ENCODE measurements at places on chromosomes 2 and 18.

DNA sequence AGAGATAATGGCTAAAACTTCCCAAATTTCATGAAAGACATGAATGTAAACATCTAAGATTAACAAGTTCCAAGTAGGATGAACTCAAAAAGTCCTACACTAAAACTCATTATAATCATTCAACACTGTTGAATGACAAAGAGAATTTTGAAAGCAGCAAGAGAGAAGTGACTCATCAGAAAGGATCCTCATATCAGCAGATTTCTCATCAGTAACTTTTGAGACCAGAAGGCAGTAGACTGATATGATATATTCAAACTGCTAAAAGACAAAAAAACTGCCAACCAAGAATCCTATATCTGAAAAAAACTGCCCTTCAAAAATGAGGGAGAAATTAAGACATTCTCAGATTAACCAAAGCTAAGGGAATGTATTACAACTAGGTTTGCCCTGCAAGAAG lies 130.6 kb upstream of the OTX1 start:
- DNase-seq = no peak

DNA sequence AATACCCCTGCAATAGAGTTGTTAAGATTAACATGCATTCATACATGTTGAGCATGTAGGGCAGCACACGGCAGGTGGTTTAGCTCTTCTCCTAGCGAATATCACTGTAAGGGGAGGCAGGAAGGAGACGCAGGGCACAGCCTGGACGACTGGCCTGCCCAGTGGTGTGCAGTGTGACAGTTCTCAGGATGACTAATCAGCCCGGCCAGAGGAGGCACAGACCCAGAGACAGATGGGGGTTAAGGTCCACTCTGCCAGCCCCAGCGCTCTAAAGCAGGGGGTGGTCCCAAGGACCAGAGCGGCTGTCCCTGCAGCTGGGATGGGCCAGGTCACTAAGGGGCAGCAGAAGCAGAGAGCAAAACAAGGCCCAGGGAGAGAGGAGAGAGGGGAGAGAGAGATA lies 63.7 kb downstream of the RNF152 start:
- DNase-seq = no peak

DNA sequence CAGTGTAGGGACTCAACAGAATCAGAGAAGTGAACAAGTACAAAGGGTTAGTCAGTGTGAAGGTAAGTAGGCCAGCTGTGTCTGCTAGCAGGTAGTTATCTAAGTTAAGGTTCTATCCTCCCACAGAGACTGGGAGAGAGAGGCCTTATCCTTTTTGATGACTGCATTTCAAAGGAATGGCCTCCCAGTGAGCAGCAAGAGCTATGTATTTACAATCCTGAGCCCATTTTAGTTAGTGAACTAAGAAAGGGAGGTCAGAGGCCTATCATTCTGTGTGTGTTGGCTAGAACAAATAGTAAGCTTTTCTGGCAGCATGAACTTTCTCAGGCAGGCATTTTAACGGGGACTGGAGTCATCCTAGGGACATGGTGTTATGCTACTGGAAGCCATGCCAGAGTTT lies 182.9 kb downstream of the VWC2L start:
- no peak for DNase-seq

DNA sequence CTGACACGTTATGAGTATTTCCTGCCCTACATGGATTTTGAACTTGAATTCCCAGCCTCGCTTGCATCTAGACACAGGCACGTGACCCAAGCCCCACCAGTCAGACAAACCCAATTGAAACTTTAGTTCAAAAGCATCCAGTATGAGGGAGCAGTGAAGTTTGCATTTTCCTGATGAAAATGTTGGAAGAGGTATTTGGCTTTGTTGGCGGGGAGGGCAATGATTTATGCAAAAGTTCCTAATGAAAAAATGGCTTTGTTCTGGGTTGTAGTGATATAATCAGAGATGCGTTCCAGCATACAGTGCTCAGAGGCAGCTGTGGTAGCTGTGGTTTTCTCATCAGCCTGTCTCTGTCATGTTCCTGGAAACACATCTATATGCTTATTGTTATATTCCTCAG lies 36.8 kb upstream of the CPS1 start:
- no peak for DNase-seq

DNA sequence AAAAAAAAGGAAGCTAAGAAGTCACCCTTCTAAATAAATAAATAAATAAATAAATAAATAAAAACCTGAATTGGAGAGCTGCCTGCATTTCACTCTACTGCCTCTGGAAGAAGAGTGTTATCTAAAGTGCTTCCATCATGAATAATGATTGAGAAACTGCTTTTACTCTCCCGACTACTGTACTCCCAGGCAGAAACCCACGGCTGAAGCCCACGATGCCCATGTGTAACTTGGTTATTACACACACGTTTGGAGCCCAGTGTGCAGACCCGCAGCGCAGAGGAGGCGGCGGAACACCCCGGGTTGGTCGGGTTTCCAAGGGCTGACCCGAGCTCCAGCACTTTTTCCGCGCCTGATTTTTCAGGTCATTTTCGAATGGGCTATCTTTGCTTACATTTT lies 697 bp upstream of the SPATS2L start:
- DNase-seq = peak; percentile 72

DNA sequence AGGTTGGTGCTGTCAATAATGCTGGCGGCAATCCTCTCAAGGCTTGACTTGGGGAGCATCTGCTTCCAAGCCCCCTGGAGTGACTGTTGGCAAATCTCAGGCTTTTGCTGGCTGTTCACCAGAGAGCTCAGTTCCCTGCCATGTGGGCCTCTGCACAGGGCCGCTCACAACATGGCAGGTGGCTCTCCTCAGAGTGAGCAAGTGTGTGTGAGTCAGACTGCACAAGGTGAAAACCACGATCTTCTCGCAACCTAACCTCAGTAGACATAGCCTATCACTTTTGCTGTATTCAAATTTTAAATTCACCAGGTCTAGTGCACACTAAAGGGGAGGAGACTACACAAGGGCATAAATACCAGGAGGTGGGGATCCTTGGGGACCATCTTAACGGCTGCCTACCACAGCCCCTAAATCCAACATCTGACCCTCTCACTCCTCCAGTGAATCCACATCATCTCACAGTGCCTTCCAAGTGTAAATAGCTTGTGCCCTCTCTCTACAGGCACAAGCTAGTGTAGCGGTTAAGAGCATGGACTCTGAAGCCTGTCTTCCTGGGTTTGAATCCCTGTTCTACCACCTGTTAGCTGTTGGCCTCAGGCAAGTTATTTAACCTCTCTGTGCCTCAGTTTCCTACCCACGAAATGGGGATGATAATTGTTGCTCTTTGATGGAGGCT lies 187.7 kb upstream of the CXCR4 start:
- DNase-seq = no peak

DNA sequence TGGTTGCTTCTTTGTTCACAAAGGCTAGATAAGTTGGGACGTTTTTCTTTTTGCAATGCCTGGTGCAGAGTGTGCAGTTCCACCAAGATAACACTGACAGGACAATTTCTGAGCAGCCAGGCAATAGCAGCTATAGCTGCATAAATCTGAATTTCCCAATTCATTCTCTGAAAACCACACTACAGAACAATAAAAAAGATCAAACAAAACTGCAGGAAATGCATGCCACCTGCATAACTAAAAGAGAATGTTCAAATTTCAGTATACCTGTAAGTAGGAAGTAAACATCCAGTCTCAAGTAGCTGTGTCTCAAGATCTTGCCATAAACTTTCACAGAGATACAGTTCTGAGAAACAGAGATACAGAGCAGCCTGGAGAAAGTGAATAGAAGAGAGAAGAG lies 5.3 kb upstream of the KCTD18 start:
- no peak for DNase-seq

GRCh38 chr2:195592105-195592504 lies 64.9 kb upstream of the SLC39A10 start:
- no peak for DNase-seq

DNA sequence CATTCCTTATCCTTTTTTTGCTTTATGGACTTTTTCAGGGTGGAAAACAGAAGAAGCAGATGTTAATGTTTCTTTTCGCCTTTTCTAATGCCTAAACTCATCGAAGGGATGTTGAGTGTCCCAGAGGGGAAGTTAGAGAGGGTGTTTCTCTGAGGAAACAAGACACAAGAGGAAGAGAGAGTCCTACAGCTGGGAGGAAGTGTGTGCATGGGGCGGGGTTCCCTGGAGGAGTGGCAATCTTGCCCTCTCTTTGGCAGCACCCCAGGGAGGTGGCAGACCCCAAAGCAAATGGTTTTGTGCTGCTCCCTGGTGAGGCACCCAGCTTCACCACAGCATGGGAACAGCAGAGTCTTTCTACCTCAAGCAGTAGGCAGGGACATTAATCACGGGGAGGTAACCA lies 377.6 kb downstream of the RND3 start:
- peak; percentile 43 for DNase-seq

DNA sequence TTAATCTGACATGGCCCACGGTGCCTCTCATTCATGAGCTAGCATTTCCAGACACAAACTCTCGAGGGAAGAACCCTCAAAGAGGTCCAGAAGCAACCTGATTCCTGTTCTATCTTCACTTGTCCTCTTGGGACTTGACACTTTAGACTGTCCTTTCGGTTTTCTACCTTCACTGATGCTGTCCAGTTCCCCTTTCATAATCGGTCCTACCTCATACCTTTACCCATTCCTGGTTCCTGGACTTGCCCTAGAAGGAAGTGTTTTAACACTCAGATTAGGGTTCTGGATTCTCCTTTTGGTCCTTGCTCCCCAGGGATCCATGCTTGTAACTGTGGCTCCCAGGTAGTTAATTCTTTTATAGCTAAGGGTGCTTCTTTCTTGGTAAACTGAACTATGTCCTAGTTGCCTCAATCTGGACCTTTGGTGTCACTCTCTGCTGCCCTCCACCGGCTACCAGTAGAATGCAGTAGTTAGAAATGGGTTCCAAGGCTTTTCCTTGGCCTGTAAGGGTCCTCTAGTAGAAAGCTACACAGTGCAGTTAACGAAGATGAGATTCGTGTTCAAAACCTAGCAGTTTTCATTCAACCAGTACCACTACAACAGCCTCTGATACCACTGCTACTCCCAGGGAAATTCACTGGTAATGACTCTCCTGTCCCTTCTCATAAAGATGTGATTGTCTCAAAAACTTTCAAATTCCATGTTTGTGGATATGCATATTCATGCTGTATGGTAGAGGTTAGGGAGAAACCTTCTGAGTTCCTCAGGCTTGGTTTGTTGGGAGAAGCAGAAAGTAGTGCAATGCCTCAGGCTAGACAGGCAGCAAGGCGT lies 178.1 kb upstream of the CYP26B1 start:
- no peak for DNase-seq

- DNase-seq = no peak
Observed at GRCh38 chr2:46187112-46187618, 110.0 kb upstream of the EPAS1 start.

- DNase-seq = no peak
Observed at GRCh38 chr2:75100011-75100800, 99.1 kb downstream of the TACR1 start.

- peak; percentile 67 for DNase-seq
Observed at GRCh38 chr2:42493468-42494354, at the start of gene KCNG3. Gene KCNG3, minus strand, starts transcription at chr2:42493982. Its CDS starts 481 bp downstream, at chr2:42493501.

DNA sequence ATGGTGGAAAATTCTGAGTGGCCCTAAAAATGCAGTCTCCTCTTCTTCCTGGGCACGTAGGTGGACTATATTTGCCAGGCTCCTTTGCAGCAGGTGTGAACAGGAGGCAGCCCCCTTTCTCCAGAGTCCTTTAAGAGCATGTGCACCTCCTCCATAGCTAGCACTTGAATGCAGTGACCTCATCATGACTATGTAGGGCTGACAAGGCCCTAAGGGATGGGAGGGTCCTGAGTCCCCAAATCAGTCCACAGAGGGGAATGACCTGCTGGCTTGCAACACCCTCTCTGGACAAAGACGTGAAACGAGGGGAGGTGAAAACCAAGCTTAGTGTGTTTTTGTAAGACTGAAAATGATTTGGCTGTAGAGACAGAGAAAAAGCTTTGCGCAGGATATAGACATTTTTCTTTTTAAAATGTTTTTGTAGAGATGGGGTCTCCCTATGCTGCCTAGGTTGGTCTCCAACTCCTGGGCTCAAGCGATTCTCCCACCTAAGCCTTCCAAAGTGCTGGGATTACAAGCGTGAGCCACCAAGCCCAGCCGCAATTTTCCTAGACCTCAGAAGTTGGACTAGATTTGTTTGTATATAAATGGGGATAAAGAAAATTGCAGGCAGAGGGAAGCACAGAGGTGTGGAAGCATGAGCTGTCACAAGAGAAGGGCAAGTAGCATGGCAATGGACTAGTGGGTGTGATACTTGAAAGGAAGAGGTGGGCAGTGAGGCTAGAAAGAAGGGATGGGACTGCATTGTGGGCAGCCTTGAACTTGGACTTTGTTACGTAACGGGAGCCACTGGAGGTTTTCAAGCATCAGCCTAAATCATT lies 28.8 kb downstream of the LONRF2 start:
- no peak for DNase-seq

GRCh38 chr18:37266290-37266689 lies 299.3 kb downstream of the CELF4 start:
- no peak for DNase-seq

- DNase-seq = no peak
Observed at GRCh38 chr2:7648221-7648795, 731.1 kb downstream of the RNF144A start.

DNA sequence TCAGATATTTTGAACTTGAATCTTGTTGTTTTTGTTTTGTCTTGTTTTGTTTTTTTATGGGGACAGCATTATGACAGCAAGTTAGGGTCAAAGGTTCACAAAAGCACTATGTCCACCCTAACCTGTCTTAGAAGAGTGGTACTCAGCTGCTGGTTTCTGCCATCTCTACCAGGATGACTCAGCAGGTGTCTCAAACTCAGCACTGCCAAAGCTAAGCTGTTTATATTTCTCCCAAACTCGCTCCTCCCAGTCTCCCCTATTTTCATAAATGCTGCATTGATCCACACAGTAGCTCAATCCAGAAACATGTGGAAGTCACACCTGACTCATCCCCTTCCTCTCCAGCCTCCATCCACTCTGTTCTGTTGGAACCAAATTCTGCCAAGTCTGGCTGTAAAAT lies 134.9 kb downstream of the ZBTB7C start:
- no peak for DNase-seq

- no peak for DNase-seq
Observed at GRCh38 chr2:185066128-185066527, 467.8 kb downstream of the ZNF804A start.

GRCh38 chr18:6731222-6731596 lies 1.7 kb downstream of the ARHGAP28 start:
- peak; percentile 73 for DNase-seq

GRCh38 chr2:219965287-219966194 lies 338.1 kb downstream of the SLC4A3 start:
- DNase-seq = no peak

Measured in femur (tissue), 1 donor.